Sciatic nerve (tissue), 2 donors: ENCODE measurements at places on chromosomes 16 and 17. TPM values are rescaled to one million over a fixed set of nuclear protein-coding genes. Genes with fewer than 3 reads are reported as not detected.

DNA sequence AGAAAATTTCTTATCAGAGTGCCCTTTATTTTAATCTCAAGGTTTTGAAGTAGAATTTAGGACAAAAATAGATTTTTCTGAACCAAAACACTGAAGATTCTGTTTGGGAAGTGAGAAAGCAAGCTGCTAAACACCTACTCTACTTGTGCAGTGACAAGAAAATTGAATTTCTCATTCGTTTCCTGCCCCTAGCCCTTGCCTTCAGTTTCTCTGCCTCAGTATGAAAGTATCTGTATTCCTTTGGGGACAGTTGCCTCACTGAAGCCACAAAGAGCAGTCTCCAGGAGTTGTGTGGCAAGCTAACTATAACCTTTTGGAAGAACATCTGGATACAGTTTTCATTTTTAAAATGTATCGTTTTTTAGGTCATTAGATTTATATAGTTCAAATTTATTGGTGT, 19.7 kb downstream of the MOSMO start:
- no peak for DNase-seq

- DNase-seq: no peak
Measured at GRCh38 chr17:79813297-79814126, 16.6 kb upstream of the CBX8 start.

- DNase-seq: no peak
Measured at GRCh38 chr16:86545954-86546637, 8.9 kb downstream of the MTHFSD start.

GRCh38 chr17:2237521-2237921, 66.1 kb downstream of the SMG6 start:
- peak; percentile 80 for DNase-seq

GRCh38 chr16:35207059-35207999, 1747.9 kb downstream of the TP53TG3F start:
- no peak for DNase-seq

- peak; percentile 84 for DNase-seq
Measured at GRCh38 chr17:1275962-1276736, 3.3 kb upstream of the TRARG1 start.

GRCh38 chr17:15408803-15409202, 58.6 kb downstream of the CDRT4 start:
- no peak for DNase-seq

DNA sequence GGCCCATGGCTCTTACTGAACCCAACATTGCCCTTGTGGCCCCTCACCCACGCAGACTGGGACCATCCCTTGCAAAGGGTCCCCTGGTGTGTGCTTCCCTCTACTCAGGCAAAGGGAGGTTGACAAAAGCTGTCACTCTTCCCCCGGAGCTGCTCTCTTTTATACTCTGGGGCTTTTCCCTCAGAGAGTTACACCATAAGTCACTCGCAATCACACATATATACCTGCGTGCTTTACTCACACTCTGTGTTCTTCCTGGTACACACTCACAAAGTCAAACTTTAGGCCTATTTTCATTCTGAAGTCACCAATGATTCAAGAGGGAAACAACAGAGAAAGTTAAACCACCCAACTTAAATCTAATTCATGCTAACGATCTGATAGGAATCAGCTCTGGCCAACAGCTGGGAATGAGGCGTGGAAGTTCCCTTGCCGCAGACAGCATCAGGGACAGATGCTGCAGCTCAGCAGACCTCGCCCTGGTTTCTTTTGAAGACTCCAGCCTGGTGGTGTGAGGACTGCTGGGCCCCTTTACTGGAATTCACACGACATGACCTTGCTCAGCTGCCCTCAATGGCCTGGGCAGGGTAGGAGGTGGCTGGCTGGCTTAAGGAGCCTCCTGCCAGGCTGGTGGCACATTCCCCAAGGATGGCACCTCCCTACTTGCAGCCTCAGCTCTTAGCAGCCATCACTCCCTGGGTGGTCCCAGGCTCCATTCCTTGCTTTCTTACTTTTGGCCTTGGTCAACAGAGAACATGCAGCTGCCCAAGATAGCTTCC, 27.3 kb downstream of the HIC1 start:
- DNase-seq: no peak

DNA sequence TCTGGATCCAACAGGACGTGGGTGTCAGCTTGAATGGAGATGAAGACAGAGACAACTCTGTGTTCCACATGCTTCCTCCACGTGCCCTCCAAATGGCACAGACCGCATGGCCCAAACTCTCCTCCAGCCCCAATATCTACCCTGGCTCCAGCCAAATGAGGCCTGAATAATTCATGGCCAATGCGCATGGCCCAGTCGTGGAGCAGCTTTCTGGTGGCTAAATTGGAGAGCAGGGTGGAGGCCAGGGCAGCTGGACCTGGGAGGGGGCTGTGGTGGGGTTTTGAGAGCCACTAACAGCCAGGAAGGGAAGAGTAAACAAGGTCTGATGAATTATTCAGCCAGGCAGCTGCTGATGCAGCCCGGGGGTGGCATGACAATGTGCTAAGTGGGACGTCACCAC, 96.7 kb upstream of the TMEM132E start:
- DNase-seq: no peak

DNA sequence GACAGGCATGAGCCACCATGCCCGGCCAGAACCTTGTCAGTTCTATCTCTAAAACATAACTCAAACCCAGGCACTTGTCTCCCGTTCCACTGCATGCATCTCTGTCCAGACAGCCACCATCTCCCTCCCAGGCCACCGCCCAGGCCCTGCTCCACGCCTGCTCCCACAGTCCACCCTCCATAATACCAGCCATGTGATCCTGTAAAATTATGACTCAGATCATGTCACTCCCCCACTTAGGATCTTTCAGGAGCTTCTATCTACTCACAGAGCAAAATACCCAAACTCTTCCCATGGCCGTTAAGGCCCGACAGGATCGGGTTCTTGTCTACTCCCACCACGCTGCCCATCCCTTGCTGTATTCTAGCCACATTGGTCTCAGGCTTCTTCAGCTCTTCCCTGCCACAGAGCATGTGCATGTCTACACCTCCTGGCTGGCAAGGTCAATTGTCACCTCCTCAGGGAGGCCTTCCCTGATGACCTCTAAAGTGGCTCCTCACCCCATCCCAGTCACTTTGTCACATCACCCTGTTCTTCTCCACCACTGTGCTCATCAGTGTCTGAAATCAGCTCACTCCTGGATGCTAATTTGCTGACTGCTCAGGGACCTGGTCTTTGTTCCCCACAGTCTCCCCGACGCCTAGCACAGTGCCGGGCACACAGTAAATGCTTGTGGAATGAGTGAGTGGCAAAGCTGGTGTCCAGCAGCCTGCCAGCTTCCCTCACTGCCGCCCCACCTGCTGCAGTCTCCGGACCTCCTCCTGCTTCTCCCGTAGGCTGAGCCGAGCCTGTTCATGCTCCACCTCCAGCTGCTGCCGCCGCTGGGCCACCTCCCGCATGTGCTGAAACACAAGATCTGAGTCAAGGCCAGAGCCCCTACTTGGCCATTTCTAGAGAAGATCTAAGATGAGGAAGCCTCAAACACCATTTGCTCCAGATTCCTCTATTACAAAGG, 6.7 kb downstream of the TSPOAP1 start:
- DNase-seq: no peak

GRCh38 chr17:68794636-68795434, 160.4 kb downstream of the ABCA8 start:
- DNase-seq: peak; percentile 77

DNA sequence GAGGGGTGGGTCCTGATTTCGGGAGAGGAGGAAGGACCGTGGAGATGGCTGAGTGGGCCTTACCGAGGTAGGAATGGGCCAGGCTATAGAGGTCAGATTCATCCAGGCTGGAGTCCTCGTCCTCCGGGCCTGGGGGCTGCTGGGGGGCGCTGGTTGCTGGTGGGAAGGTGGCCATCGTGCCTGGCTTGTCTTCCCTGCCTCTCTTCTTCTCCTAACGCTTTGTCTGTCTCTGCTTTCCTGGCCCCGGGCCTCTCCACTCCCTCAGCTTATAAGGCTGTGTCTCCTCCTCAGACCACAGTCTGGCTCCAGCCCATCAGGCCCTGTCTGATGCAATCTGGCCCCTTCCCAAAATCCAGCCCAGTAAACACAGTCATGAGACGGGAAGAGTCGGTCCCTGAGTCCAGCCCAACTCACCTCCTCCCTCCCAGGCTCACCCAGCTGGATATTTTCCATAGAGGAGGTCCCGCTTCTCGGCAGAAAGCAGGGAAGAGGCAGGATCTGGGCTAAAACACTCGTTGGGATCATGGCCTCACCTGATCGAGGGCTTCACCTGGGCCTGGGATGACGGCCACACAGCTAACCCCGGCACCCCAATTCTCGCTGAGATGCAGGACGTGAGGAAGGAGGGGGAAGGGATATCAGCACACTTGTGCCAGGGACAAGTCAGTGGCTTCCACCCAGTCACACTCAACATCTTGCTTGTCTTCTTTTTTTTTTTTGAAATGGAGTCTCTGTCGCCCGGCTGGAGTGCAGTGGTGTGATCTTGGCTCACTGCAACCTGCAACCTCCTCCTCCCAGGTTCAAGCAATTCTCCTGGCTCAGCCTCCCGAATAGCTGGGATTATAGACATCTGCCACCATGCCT, at the start of gene NUPR1:
TSS of gene NUPR1 (minus strand) at position 242 of the 864 bp plus-strand sequence. CDS start at position 175, 67 bp downstream.
- DNase-seq: peak; percentile 97

- no peak for DNase-seq
Measured at GRCh38 chr16:58046054-58046881, 20.7 kb downstream of the MMP15 start.

GRCh38 chr16:15506441-15506840, 72.1 kb downstream of the BMERB1 start:
- DNase-seq: no peak

- no peak for DNase-seq
Measured at GRCh38 chr17:61904094-61904710, 23.6 kb downstream of the INTS2 start.

GRCh38 chr16:81158964-81159363, 62.8 kb upstream of the GCSH start:
- no peak for DNase-seq

DNA sequence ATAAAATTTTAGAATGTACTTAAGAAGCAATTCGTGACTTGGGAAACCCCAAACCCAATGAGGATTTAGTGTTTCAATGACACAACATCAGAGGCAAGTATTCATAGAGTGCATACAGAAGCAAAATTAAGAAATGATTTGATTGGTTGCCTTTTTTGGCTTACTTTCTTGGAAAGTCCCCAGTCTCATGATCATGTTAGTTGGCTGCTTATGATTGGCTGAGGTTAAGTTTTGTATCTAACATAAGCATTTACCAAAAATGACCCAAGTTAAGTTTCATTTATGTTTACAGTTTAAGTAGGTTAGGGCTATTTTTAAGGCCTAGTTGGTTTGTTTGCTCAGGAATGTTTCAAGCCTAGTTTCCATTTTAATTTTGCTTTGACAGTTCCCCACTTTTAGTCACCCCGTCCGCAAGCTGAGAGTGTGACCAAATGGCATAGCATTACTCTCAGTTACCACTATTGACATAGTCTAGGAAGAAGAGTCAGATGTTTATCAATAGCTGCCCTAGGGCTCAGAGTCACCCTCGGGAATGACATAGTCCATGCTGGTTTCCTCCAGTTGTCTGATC, 36.2 kb downstream of the DGKE start:
- DNase-seq: no peak

GRCh38 chr17:17739388-17740066, 58.3 kb downstream of the RAI1 start:
- DNase-seq: no peak

GRCh38 chr16:51407921-51408320, 256.9 kb upstream of the SALL1 start:
- DNase-seq: no peak

DNA sequence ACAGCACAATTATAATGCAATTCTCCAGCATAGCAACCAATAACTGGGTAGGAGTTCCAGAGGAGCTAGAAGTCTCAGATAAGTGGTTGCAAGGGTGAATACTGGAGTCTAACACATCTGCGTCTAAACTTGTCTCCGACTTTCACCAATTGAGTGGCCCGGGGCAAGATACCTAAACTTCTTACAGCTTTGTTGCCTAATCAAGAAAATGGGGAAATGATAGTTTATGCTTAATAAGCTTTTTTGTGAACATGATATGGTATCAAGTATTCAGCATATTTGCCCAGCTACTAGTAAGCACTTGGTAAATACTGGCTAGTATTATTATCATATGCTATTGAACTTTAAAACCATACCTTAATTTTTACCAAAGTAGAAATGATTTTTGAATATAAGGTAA, 183.5 kb downstream of the KCNJ2 start:
- DNase-seq: no peak

DNA sequence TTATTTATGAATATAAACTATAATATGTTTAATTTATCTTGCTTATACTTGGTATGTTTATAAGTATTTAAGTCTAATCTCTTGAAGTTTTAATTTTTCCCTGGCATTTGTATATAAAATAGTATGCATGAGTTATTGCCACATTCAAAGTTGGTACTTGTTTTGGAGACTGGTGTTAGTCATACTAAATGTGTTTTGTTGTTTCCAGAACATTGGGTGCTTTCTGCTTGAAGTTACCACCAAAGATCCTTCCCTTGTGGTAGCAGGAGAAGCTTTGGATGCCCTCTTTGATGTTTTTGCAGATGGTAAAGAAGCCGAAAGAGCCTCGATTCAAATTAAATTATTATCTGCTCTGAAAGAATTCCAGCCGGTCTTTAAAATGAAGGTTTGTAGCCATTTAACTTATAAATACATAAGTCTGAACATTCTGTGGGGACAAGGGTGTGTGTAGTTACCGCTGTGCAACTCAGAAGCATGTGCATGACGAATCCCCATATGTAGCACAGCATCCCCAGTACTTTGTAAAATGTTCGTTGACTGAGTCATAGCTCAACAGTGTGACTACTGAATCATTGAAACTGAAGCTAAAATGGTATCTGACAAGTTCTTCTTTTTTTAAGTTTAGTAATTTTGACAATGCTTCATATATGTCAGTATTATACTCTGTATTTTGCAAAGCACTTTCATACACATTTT, 36.4 kb downstream of the HEATR3 start:
- no peak for DNase-seq

DNA sequence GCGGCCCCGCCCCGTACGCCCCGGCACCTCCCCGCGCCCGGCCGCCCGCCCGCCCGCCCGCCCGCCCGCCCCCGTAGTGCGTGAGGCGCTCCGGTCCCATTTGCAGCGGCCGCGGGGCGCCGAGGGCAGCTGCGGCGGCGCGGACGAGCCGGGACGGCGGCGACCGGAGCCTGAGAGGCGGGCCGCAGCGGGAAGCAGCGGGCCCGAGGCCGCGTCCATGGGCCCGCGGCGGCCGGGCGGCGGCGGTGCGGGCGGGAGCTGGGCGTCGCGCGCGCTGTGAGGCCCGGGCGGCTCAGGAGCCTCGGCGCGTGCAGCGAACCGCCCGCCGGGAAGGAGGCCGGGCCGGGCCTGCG, at the start of gene MPRIP:
TSS of gene MPRIP (plus strand) at position 74 of the 353 bp plus-strand sequence. CDS start 392 bp downstream, outside the sequence.
- no peak for DNase-seq

The KRTAP4-9 gene
- total RNA-seq: not detected

The GSG1L gene
- 0.62 TPM for total RNA-seq

The TPSD1 gene
- 0.27 TPM for total RNA-seq

The FBXO39 gene
- total RNA-seq: 0.98 TPM

The PROCA1 gene
- total RNA-seq: 7.6 TPM

The CSH1 gene
- not detected for total RNA-seq

The JPH3 gene
- total RNA-seq: 0.22 TPM

The SMIM36 gene
- not detected for total RNA-seq

The CD300E gene
- total RNA-seq: 3.8 TPM

The SPNS3 gene
- 2.0 TPM for total RNA-seq

The PABPN1L gene
- total RNA-seq: not detected
